Frontal cortex (tissue), 4 donors: ENCODE measurements at places on chromosomes 2 and 18. TPM values are rescaled to one million over a fixed set of nuclear protein-coding genes. Genes with fewer than 3 reads are reported as not detected.

Gene CD8B2
- under 0.01 TPM for total RNA-seq

Gene SERPINB7
- not detected for total RNA-seq

Gene USP40
- total RNA-seq, result 5.3 TPM

Gene EFEMP1
- 7.3 TPM for total RNA-seq

Gene NDUFS1
- 86.8 TPM for total RNA-seq

Gene RASGRP3
- 7.7 TPM for total RNA-seq

Gene MLPH
- total RNA-seq, result 0.82 TPM

Gene NPPC
- total RNA-seq, result 0.41 TPM

Gene ERFE
- total RNA-seq, result 0.82 TPM

Gene CHPF
- total RNA-seq, result 24.1 TPM

Gene TMEM198
- 14.7 TPM for total RNA-seq

Gene SERPINB12
- not detected for total RNA-seq

Gene UPP2
- total RNA-seq, result 1.6 TPM

Gene RHOB
- total RNA-seq, result 300 TPM

Gene ZEB2
- 267 TPM for total RNA-seq

Gene C18orf63
- total RNA-seq, result not detected

Gene BOLL
- not detected for total RNA-seq

Gene CCDC85A
- total RNA-seq, result 31.0 TPM

Gene MAP3K19
- total RNA-seq, result 0.41 TPM

Gene CLASP1
- 129 TPM for total RNA-seq

Gene GNAL
- total RNA-seq, result 92.9 TPM

Gene DSC3
- total RNA-seq, result 0.82 TPM

Gene SERPINB11
- not detected for total RNA-seq

Gene PFN4
- not detected for total RNA-seq

Gene HOXD10
- not detected for total RNA-seq

Gene UBE2F
- total RNA-seq, result 27.7 TPM

Gene ABCG5
- not detected for total RNA-seq

Gene IL1R2
- total RNA-seq, result not detected

Gene UGT1A4
- total RNA-seq, result not detected

Gene TYW5
- total RNA-seq, result 13.9 TPM

Gene RAX
- total RNA-seq, result not detected

Gene RAB6C
- 0.41 TPM for total RNA-seq

Gene GPR35
- total RNA-seq, result 0.41 TPM

Gene NEU4
- 1.6 TPM for total RNA-seq

Gene ALPG
- total RNA-seq, result not detected

Gene UGT1A9
- not detected for total RNA-seq

Gene SLC25A12
- total RNA-seq, result 66.0 TPM

Gene XDH
- total RNA-seq, result not detected

Gene RAD51AP2
- 0.82 TPM for total RNA-seq

Gene GPR75
- total RNA-seq, result 18.3 TPM

Gene MC2R
- under 0.01 TPM for total RNA-seq

Gene MOGAT1
- not detected for total RNA-seq

Gene SLC23A3
- under 0.01 TPM for total RNA-seq

Gene UGT1A10
- total RNA-seq, result not detected

Gene MYO7B
- total RNA-seq, result under 0.01 TPM

Gene SPHKAP
- total RNA-seq, result 45.7 TPM

Gene C2orf78
- total RNA-seq, result not detected

Gene KYNU
- under 0.01 TPM for total RNA-seq

Gene CD8A
- total RNA-seq, result 1.2 TPM

Gene BIRC6
- 257 TPM for total RNA-seq

Gene CPLX4
- total RNA-seq, result not detected
